ENCODE measurements at places on chromosomes 5 and 9.

DNA sequence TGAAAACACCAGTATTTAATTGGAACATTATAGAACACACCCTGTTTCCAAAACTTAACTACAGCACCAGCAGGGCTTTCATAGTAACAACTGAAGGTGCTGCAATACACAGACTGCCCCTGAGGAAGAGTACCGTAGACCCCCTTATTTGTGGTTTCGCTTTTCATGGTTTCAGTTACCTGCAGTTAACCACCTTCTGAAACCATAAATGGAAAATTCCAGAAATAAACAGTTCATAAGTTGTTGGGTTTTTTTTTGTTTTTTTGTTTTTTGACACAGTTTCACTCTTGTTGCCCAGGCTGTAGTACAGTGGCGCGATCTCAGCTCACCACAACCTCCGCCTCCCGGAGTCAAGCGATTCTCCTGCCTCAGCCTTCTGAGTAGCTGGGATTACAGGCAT lies 9.5 kb upstream of the GLDC start:
- DNase-seq = no peak

- no peak for DNase-seq
Measured at GRCh38 chr5:178627259-178627598, 379 bp upstream of the CLK4 start.

DNA sequence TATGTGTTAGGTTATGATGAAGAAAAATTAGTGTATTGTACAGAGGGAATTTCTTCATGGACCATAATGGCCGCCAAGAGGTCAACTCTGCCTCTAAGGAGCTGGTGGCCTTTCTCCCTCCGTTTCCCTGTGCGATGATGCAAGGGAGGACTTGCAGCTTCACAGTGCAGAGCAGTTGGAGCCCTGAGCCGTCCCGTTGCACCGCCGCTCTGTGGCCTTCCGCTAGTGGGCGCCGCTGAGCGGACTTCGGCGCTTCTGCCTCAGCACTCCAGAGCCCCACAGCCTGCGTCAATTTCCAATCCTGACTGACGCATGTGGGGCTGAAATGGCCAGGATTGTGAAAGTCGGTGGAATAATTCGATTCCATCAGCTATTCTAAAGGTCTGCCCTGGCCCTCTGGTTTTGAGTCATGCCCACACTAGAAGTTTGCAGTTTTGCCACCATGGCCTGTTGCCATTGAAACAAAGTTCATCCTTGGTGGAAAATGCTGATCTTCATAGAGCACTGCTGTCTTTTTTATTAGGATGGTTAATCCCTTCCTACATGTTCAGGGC lies 22.7 kb upstream of the LECT2 start:
- peak; percentile 76 for DNase-seq

DNA sequence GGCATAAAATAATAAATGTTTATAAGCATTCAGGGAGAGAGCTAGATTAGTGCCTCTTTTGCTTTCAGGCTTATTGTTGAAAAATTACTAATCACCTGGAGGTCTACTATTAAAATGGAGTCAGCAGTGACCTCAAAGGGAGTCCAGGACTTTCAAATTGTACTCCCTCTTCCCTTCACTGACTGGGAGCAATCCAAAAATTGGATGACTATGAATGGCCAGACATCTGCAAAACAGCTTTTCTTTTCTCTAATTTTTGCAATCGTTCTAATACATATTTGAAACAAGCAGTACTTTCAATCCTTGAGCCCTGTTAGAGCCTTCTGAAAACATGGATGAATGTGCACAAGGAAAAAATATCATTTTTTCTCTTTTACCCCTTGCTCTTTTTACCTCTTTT lies 461.8 kb downstream of the TMEM232 start:
- no peak for DNase-seq

DNA sequence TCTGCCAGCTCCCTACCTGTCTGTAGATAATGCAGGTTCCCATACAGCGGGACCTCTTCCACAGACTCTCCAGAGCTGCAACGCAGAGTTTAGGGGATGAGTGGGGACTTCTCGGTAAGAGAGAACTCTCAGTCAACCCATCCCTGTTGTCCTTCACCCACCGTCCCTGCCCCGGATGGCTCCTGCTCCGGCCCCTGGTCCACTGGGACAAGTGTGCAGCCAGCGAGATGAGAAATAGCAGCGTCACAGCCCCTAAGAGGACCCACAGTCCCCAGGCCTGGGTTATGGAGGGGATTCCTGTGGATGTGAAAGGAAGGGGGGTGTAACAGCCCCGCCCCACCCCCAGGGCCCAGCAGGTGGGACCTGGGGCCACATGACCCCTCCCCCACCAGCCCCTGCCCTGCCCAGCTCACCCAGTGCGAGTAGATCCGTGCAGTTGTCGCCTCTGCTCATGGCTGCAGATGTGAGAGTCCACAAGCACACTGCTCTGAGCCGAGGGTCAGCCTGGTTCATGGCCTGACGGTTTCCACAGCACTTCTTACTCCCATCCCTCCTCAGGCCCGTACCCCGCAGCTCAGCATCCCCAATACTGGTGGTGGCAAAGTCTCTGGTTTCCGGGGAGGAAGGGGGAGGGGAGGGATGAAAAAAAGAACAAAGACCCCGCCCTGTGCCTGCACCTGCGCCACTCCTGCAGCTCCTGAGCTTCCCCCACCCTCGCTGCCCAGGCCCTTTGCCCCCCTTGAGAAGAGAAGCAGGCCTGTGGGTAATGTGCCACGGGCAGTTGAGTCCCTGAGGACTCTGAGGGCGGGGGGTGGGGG lies at the start of gene SIT1:
TSS of gene SIT1 (minus strand) at position 591 of the 818 bp plus-strand sequence. CDS start at position 513, 78 bp downstream.
- DNase-seq = no peak

DNA sequence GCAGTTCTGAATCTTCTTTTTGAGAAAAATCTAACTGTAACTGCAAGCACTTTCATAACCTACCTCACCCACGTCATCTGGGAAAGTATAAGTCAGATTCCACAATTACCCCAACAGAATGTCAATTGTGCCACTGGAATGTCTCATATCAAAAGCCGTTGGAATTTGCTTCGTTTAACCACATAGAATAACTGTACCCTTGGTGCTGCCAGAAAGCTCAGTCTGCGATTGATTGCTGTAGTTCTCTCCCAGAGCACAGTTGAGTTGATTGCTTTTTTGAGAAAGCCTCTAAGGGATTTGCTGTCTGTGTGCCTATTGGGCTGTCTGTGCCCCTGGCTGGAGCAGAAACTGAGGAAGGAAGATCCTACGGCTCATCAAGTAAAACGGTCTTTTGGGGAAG lies 583.6 kb downstream of the TMEM38B start:
- DNase-seq = no peak

GRCh38 chr5:78797936-78798672 lies 149.5 kb upstream of the LHFPL2 start:
- DNase-seq = no peak

DNA sequence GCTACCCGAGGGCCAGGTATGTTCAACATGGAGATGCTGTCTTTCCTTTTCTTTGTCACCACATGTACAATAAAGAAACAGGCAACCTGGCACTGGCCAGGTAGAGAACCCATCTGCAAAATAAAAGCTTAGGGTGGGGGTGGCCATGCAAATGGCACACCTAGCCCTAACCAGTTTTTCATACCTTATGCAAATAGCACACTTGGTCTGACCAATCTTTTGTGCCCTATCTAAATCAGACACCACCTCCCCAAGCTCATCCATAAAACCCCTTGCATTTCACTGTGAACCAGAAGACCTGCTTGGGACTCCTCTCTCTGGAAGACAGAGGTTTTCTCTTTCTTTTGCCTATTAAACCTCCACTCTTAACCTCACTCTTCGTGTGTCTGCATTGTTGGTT lies 33.9 kb downstream of the JAKMIP2 start:
- no peak for DNase-seq

GRCh38 chr9:27394826-27395201 lies 97.9 kb upstream of the EQTN start:
- no peak for DNase-seq

GRCh38 chr9:92718086-92719001 lies 46.3 kb downstream of the BICD2 start:
- DNase-seq = no peak

DNA sequence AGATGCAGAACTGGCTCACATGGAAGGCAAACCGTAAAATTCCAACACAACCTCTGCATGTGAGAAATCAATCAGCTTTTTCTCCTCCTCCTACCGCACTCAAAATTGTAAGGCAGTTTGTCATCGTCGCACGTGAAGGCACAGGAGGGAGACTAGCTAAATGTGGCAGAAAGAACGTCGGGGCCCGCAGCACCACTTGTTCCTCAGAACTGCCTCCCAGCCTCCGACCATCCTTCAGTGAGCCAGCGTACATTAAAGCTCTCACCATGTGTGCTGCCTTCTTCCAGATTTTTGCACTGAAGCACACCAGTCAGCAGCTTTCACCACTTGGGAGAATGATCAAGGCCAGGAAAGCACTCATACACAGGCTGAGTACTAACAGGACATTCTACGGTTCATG lies 105.9 kb downstream of the RFX3 start:
- DNase-seq = no peak

- DNase-seq = no peak
Measured at GRCh38 chr5:73030995-73031394, 75.2 kb downstream of the FCHO2 start.

GRCh38 chr5:150322202-150322601 lies 19.5 kb upstream of the ARSI start:
- no peak for DNase-seq

DNA sequence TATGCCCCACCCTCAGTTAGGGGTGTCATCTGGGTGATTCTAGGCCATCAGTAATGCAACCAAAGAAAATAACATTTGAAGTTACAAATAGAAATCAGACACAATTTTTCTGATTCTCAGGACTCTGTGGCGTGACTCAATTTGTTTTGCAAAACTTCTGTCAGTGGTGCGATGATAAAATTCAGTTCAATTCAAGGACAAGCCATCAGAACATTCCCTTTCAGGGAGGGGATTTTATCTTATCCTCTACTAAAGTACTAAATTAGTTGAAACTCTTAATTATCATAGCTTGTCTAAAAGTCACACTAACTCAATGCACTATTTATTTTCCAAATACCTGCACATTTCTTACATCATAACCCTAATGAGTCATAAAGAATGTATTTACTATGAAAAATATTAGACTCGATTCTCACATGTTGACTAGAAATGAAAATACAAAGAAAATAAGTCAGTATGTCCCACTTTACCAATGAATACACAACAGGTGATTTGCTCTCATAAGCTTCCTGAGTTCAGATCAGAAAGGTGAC lies 28.2 kb downstream of the HTR4 start:
- no peak for DNase-seq

- peak; percentile 31 for DNase-seq
Measured at GRCh38 chr5:177520916-177521513, 4.3 kb upstream of the DDX41 start.

DNA sequence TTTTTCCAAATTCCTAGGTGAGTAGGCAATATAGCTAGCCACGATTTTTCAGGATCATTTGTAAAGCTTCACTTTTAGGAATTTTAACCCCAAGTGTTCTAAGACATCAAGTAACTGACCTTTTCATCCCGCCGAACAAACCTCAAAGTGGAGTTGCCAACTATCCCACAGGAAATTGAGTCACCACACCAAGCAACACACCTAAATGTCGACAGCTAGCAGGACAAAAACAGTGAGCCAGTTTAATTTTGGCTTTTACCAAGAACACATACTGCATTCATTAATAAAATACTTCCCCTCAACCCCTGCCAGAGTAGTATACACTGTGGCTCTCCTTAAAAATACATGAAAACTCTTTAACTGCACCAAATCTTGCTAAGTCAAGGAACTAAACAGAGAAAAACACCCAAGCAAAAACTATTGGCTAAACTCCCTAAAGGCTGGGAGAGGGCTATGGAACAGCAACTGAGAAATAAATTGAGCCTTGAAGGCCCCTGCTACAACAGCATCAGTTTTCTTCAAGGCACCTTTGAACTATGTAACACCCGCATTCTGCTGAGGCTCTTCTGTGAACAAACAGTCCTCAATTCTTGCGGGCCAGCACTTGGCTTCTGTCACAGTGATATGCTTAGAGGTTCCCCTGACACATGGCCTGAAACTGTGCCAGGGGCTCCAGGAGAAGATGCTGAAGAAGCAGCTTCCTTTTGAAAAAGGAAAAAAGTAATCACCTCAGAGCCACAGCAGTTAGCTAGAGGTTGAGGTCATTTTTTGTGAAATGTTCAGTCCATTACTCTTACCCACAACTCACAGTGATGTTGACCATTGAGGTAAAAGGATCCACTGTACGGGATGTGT lies 459.6 kb downstream of the RAB3C start:
- DNase-seq = no peak

DNA sequence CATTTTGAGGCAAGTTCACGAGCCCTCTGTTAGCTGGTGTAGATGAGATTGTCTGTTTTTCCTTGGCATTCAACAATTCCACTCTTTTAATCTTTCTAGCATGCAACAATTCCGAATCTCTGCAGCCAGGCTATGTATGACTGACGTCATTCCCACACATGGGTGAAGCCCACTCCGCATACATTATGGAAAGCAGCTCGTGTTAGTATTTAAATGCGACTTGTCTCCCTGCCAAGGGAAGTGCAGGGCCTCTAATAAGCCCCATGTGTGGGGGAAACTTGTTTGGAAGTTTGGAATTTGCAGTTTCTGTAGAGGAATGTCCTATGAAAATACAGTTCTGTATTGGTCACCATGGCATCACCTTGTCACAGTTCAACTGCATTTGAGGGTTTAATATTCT lies 146.0 kb upstream of the FBXL7 start:
- DNase-seq = no peak

DNA sequence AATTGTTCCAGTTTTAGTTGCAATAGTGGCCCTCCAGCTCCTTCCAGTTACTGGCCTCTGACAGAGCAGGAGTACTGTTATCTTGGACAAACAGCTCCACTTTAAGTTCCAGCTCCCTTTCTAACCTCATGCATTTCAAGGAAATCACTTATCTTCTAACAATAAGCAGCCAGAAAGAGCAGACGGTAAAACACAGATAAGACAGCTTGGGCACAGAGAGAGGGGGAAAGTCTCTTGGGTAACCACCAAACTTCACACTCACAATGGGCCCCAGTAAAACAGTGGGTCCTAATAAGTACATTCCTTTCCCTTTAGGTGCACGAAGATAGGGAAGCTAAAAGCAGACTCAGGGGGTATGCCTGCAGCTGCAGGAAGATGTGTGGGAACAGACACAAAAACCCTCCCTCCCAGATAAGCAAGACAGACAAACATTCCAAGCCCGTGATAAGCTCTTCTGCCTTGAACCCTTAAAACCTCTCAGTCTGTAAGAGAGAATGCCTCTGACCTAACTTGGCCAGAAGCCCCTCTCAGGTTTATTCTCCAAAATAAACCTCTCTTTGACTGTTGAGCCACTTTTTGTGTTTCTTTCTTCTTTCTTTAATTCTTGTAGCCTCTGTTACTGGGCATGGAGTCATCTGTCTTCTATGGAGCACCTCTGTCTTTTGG lies 30.8 kb downstream of the OR1J1 start:
- DNase-seq = no peak

DNA sequence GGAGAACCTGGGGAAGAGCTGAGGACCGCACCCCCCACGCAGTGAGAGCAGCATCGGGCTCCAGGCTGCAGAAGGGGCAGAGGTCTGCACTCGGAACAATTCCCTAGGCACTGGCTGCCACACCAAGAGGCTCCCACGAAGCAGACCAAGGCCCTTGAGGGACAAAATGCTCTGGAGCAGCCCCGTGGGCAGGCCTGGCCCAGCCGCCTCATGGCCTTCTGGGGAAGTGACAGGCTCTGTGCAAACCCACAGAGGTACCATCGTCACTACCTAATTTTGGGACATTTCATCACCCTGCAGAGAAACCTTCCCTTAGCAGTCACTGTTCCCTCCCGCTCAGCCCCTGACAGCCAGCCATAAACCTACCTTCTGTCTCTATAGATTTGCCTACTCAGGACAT lies 15.9 kb downstream of the FBXW5 start:
- DNase-seq = no peak

Data from mucosa of descending colon (tissue), 3 donors.